RCC 7860 (cell line): ENCODE measurements at places on chromosomes 5 and 9.

GRCh38 chr5:116814626-116815385 lies 240.2 kb upstream of the SEMA6A start:
- no peak for DNase-seq

GRCh38 chr9:17204611-17205152 lies 69.8 kb downstream of the CNTLN start:
- no peak for DNase-seq

- DNase-seq: no peak
These were observed 77.7 kb downstream of the EBF1 start for GRCh38 chr5:159021901-159022556.

GRCh38 chr9:17082343-17083064 lies 52.3 kb upstream of the CNTLN start:
- DNase-seq: no peak

DNA sequence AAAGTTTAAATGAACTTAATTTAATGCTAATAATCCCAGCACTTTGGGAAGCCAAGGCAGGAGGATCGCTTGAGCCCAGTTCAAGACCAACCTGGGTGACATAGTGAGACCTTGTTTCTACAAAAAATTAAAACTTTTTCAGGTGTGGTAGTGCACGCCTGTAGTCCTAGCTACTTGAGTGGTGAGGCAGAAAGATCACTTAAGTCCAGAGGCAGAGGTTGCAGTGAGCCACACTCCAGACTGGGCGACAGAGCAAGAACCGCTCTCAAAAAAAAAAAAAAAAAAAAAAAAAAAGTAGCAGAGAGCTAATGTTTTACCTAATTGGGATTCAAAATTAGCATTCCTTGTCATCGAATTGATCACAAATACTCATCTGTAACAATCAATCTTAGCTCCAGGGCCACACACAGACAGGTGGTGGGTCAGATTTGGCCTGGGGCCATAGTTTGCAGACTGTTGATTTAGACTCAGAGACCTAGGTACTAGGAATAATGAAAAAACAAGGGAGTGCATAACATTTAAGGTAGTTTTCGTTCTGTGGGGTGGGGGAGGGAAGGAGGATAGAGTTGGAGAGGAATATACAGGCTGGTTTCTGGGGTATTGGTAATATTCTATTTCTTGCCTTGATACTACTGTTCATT lies 21.4 kb downstream of the HSDL2 start:
- DNase-seq: no peak

- no peak for DNase-seq
These were observed 249.6 kb downstream of the PBX3 start for GRCh38 chr9:125996791-125997190.

DNA sequence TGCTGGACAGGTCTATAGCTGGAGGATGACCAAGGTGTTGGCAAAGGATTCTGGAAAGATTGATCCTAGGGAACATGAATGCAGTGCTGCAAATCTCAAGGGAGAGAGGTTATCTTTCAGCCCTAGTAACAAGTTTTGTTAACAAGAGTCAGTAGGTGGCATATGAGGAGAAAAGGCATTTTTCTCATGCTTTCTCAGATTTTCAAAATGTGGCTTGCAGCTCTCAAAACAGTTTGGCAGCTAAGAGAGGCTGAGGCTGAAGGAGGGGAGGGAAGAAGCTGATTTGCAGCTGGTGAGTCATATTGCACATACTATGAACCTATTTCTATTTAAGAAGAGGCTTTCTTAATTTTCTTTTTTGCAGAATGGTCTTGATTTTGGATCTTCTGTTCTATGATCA lies 64.3 kb upstream of the PCA3 start:
- DNase-seq: peak; percentile 16

DNA sequence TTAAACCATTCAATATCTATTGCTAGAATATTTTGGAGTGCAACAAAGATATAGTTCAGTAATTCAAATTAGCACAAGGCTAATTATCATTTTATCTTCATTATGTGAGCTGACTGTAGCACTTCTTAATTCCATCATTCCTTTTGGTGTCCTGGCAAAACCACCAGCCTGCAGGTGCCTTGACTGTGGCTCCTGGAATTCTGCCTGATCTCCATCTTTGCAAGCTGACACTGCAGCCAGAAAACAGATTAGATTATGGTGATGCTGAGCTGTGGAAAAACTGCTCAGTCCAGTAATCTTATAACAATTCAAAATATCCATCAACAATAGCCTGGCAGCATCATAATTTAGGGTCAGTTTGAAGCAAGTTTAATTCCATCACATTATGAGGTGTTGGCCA lies 919.5 kb downstream of the DTWD2 start:
- DNase-seq: no peak

DNA sequence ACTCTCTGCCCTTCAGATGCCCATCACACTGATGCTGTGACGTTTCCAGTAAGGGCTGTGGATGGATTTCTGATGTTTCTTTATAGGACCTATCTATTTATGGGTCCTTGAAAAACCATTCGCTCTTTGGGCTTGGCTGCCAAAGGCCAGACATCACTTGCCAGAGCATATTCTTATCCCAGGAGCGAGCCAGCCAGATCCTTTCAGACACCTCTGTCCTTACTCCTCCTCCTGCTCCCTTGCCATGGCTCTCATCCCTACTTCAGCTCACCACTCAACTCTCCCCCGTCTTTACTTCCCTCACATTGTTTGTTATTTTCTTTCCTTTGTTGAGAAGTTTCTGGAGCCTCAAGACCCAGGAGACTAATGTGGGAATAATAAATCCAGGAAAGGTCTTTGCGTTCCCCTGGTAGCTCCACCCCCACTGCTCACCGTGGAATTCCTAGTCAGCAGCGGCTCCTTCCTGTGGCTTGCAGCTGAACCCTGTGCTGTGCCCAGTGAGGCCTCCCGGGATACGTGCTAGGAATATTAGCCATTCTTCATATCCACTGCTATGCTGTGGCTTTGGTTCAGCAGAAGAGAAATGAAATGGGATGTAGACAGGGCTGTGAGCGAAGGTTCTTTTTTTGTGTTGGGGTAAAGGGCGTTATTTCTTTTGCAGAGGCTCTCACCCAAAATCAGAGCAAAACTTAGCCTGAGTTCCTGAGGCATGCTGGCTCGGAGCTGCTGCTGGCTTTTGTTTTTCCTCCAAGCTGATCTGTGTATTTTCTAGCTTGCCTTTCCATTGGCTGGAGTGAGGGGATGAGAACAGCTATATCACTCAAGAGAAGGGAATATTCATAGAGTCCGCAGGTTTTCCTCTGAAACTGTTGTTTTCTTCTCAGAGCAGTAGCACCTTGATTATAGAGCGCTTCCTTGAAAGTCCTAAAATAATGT lies 171.1 kb downstream of the SAXO1 start:
- DNase-seq: no peak

DNA sequence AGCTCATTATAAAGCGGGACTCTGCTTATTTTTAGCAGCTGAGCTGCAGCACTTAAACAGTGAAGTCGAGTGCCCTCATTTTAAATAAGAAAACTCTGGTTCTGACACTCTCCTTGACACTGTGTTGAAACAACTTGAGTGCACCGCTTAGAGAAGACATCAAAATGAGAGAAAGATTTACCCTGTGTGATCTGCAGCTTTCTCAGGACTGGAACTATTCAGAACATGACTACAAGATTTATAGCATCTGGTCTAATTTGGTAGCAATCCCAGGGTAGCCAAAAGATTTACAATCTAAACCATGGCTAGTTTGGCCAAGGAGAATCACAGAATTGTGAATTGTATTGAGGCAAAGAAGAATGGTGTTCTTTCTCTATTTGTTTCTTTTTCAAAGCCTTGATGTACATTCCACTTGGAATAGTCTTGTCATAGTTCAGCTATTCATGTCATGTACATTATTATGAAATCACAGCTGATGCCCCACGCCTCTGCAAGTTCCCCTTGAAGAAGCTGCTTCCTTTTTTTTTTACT lies 38.7 kb downstream of the PLEKHG4B start:
- no peak for DNase-seq

GRCh38 chr5:72066705-72067107 lies 40.6 kb upstream of the MAP1B start:
- DNase-seq: peak; percentile 85

GRCh38 chr5:59856358-59856757 lies 37.2 kb downstream of the PDE4D start:
- no peak for DNase-seq

DNA sequence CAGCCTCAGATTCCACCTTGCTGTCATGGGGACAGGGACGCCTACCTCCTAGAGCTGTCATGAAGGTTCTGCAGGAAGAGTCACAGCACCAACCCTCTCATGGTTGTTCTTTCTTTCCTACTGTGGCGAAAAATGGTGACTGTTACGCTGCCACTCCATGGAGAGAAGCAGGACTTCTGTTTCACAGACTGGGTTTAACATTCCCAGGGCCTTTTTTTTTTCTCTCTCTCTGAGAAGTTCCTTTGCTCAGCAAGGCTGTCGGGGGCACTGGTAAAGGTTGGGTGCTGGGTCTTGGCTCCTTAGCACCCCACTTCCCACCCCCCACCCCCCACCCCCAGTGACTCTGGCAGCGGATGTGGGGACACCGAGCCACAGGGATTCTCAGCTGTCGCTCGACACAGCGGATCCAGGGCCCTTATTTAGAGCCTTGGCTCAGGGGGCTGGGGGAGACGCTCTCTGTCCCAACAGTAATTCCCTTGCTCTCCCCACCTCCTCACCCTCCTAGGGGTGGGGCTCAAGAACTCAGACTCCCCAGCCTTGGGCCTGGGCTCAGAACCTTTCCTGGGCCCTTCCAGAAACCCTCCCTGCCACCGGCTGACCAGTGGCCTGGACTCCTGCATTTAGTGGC lies 34.4 kb downstream of the DUSP1 start:
- no peak for DNase-seq

DNA sequence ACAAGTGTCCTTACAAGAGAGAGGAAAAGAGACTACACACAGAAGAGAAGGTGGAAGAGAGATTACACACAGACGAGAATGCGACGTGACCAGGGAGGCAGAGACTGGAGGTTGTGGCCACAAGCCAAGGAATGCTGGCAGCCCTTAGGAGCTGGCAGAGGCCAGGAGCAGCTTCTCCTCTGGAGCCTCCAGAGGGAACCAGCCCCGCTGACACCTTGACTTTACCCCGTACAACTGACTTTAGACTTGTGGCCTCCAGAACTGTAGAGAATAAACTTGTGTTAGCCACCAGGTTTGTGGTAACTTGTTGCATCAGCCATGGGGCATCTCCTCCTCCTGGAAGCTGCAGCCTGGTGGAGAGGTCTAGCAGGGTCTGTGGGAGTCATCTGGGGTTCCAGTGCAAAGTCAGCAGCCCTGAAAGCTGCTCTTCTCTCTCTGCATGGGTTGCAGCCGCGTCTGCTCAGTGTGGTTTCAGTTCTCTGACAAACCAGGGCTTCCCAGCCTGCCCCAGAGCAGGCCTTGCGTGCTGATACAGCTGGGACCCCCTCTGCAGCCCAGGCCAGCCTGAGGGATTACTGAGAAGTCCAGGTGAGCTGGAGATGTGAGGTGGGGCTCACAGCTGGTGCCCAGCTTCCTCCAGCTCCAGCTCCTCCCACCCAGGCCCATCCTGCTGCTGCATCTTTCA lies 30.8 kb upstream of the CNOT6 start:
- no peak for DNase-seq

DNA sequence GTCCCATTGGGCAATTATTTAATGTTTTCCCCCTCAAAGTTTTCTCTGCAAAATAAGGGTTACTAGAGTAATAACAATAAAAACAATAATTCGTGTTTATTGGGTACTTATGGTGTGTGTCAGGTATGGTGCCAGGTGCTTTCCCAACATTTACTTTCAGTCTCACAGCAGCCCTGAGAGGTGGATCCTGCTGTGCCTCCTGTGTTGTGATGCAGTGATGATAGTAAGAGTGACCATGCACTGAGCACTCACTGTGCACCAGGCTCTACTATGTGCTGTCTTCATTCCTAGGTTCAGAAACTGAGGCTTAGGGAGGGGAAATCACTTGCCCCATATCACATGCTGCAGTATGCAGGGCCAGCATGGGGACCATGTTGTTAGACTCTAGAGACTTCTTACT lies 15.5 kb downstream of the OTULINL start:
- DNase-seq: no peak

DNA sequence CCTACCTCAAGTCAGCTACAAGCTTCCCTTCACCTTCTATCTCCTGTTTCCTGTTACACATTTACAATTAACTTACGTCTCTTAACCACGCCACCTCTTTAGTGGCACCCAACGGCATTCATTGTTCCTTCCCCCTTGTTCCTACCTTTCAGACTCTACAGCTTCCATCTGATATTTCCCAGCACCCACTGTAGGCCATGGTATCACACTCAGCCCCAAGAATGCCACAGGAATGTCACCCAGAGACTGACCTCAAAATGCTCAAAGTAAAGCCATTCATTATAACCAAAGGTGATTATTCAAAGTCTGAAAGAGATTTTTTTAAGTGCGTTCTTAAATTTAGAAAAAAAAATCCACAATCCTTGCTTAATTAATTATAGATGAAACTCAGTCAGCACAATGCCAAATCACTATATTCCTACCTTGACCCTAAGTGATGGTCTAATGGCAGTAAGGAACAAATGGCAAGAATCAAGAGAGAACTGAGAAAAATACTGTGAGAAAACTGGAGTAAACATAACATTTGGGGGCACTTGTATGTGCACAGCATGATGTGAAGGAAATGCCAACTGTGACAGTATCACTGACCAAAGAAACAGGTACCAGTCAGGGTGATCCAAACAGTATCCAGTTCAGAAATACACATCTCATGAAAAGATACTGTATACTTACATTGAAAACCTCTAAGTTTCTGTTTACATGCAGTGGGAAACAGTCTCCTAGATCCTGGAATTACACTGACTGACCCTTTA lies 52.1 kb downstream of the CTNND2 start:
- DNase-seq: no peak

DNA sequence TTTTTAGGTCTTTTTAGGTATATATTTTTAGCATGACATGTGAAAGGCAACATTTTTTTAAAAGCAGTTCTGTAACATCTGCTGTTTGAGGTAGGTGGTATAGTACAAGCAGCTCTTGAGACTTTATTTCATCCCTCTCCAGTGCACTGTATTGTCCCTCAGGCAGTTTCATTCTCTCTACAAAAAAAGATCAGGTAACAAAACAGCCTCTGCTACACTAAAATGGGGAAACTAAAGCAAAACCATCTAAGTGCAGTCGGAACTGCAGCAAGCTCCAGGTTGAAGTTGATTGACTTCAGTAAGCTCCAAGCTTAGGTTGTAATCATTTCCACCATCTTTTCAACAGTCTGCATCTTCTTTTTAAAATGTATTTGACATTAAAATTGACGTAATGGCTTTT lies 195.6 kb downstream of the DEPDC1B start:
- no peak for DNase-seq

DNA sequence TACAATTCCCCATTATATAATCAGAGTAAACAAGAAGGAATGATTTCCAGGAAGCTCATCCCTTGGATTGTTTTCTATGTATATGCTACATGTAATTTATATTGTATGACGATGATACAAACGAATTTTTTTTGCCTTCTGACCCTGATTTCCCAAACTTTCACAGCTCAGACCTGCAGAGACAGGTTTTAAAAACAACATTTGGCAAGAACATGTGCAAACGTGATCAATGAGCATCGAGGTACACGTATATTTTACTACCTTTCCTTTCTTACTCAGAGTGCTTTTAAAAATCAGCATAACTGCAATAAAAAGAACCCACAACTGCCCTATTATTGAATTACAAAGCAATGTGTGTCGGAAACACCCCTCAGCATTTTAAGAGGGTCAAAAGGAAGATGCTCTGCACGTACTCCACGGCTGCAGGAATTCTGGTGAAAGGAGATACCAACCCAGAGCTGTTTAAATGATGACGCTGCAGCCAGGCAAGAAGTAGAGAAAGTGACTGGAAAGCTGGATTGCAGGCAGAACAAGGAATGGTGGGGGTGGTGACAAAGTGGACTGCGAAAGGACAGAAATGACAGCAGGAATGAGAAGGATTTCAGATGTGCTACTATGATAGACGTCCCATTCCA lies 533.5 kb downstream of the RAB3C start:
- no peak for DNase-seq
